Ovary (tissue), 10 donors: ENCODE measurements at places on chromosomes 3 and 15.

- peaks cover 4% of the 10 kb centered on the region for H3K4me1 ChIP-seq
- no peaks in the 10 kb centered on the region for H3K36me3 ChIP-seq
- H3K27ac ChIP-seq = no peak overlapping the region
- no peaks in the 10 kb centered on the region for H3K27me3 ChIP-seq
Measured at GRCh38 chr3:140250945-140251344, 316.0 kb downstream of the CLSTN2 start.

GRCh38 chr15:41984622-41985021, 12.3 kb upstream of the EHD4 start:
- no peak overlapping the region for H3K27ac ChIP-seq
- DNase-seq = no peak
- no peaks in the 10 kb centered on the region for H3K36me3 ChIP-seq
- H3K4me1 ChIP-seq = peaks cover 6% of the 10 kb centered on the region
- H3K4me3 ChIP-seq = no peak overlapping the region
- no peaks in the 10 kb centered on the region for H3K27me3 ChIP-seq

DNA sequence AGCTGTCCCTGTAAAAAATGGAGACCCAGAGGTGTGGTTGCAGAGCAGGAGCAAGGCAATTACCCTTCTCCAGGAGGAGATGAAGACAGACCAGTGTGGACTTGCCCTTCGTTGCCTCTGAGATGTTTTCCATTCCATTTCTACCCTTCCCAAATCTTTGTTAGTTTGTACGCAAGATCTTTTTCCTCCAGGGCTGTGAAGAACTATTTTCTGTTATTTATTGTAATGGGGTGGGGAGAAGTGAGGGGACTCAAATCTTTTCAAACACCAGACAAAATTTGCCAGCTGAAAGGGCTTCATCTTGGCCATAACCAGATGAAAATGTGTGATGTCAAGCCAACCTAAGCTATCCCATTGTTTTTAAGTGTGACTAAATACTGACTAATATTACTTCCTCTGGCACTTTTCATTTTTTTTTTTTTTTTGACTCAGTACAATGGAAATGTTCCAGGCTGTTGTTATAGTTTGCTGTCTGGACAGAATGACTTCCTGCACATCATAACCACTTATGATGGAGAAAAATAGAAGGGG, 271.3 kb upstream of the TPRG1 start:
- peaks cover 2% of the 10 kb centered on the region for H3K4me1 ChIP-seq
- H3K27me3 ChIP-seq = no peaks in the 10 kb centered on the region
- H3K36me3 ChIP-seq = no peaks in the 10 kb centered on the region
- no peak for DNase-seq
- H3K27ac ChIP-seq = no peak overlapping the region

DNA sequence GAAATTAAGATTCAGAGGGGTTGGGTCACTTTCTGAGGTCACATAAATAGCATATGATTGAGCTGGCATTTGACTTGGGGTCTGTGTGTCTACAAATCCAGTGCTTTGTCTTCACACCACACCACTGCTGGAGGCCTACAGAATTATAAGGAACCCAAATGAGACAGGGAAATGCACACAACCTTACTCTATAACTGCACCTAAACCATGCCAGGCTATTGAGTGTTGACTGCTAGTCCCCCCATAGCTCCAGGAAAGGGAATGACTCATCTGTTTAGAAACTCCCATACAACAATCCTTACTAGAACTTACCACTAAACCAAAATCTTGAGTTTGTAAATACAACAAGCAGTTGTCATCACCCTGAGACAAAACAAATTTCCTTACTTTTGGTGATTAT, 16.9 kb upstream of the TSC22D2 start:
- no peaks in the 10 kb centered on the region for H3K36me3 ChIP-seq
- H3K4me1 ChIP-seq = no peaks in the 10 kb centered on the region
- H3K4me3 ChIP-seq = no peak overlapping the region

DNA sequence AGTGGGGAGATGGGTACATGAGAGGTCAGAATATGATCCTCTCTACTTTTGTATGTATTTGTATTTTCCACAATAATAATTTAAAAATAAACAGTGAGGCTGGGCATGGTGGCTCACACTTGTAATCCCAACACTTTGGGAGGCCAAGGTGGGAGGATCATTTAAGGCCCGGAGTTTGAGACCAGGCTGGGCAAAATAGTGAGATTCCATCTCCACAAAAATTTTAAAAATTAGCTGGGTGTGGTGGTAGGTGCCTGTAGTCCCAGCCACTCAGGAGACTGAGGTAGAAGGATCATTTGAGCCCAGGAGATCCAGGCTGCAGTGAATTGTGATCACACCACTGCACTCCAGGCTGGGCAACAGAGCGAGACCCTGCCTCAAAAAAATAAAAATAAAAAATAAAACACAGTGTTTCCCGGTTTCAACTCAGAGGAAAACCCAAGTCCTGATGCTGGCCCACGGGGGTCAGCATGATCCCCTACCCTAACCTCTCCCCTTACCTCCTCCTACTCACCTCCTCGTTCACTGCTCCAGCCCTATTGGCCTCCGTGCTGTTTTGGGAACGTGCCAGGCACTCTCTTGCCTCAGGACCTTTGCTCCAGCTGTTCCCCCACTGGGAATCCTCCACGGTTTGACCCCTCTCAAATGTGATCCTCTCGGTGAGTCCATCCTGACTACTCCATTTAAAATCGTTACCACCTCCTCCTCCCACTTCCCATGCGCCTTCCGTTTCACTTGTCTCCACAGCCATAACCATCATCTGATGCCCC, 2.9 kb upstream of the KLHL40 start:
- peaks cover 3% of the 10 kb centered on the region for H3K4me1 ChIP-seq
- H3K36me3 ChIP-seq = no peaks in the 10 kb centered on the region
- no peak overlapping the region for H3K4me3 ChIP-seq
- no peak overlapping the region for H3K27ac ChIP-seq
- no peaks in the 10 kb centered on the region for H3K27me3 ChIP-seq

DNA sequence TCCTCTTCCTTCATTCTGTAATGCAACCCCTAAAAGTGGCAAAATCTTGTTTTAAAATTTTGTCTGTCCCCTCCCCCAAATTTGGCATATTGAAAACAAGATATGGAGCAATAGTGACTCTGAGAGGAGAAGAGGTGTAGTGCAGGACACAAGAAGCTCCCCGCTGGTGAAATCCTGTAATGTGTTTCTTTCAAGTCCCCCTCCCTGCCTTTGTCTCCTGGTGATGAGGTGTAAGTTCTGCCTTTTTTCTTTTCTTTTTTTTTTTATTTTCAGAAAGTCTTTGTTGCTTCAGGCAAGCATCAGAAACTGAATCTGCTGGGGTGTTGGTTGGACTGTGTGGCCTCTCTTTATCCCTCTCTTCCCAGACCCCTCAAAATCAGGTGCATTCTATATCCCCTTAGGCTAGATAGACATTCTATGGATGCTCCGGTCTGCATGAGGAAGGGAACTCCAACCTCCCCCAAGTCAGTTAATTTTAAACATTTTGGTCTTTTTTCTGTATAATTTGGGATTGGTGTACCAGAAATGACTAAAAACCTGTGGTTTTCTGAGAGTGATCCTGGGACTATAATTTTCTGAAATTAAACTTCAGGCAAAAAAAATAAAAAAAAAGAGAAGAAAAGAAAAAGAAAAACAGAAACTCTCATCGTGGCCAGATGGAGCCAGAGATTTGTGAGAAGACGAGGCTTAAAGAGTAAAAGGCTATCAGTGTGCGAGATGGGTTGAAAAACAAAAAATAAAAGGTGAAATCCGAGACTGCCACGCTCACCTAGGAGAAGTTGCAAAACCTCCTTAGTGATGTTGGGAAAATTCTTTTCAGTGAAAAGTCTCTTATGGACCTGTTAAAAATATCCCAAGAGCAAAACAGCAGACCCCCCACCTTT, 21.4 kb downstream of the ACKR2 start:
- no peak for DNase-seq
- no peak overlapping the region for H3K27ac ChIP-seq
- H3K4me1 ChIP-seq = no peaks in the 10 kb centered on the region
- H3K27me3 ChIP-seq = no peaks in the 10 kb centered on the region
- no peaks in the 10 kb centered on the region for H3K36me3 ChIP-seq
- no peak overlapping the region for H3K4me3 ChIP-seq

DNA sequence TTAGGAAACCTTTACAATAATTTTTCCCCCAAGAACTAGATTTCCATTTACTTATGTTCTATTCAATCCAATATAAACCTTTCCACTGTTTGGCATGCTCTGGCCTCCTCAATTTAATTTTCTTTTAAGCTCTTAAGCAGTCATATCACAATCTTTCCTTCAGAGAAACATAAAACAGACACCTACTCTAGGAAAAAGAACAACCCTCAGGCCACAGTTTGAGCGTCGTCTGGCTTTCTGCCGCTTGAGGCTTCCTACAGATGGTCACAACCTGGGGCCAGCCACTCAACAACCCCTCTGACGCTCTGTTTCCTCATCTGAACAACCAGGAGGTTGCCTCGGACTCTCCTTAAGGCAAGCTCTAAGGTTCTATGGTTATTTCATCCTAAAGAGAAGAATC, 143.3 kb downstream of the ADAMTS17 start:
- peaks cover 10% of the 10 kb centered on the region for H3K4me1 ChIP-seq
- no peak overlapping the region for H3K27ac ChIP-seq
- no peaks in the 10 kb centered on the region for H3K36me3 ChIP-seq
- DNase-seq = no peak
- no peaks in the 10 kb centered on the region for H3K27me3 ChIP-seq

DNA sequence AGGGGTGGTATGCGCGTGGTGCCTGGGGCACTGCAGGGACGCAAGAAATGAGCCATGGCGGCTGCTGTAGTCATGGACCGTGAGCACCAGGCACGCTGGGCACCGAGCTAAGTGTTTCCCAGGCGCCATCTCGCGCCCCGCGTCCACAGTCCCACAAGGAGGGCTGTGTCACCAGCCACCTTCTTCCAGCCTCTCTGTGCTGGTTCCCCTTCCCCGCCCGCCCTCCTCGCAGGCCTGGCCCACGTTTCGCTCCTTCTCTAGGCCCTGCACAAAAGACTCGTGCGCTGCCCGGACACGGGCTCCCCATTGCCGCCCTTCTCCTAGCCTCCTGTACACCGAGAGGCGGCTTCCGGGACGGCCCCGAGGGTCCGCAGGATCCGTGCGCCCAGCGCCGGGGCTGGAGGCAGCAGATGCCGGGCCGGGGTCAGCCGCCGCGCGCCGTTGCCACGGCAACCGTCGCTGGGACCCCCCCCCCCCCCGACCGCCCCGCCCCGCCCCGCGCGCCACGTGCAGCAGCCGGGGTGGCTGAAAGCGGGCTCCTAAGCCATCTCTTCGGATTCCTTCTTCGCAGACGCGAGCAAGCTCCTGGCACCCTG, 113.4 kb downstream of the SRGAP3 start:
- no peaks in the 10 kb centered on the region for H3K27me3 ChIP-seq
- peak; percentile 47 for DNase-seq
- H3K27ac ChIP-seq = no peak overlapping the region
- peaks cover 6% of the 10 kb centered on the region for H3K4me1 ChIP-seq
- peak overlapping the region; percentile 24 for H3K4me3 ChIP-seq

GRCh38 chr3:172591876-172592771, 68.9 kb upstream of the TNFSF10 start:
- no peaks in the 10 kb centered on the region for H3K27me3 ChIP-seq
- H3K4me3 ChIP-seq = no peak overlapping the region
- H3K36me3 ChIP-seq = no peaks in the 10 kb centered on the region
- H3K4me1 ChIP-seq = no peaks in the 10 kb centered on the region
- no peak for DNase-seq
- H3K27ac ChIP-seq = no peak overlapping the region

- H3K4me1 ChIP-seq = peaks cover 4% of the 10 kb centered on the region
- H3K36me3 ChIP-seq = no peaks in the 10 kb centered on the region
- H3K4me3 ChIP-seq = peak overlapping the region; percentile 87
- H3K27me3 ChIP-seq = no peaks in the 10 kb centered on the region
Measured at GRCh38 chr3:138186803-138187295, 252 bp upstream of the ARMC8 start.

DNA sequence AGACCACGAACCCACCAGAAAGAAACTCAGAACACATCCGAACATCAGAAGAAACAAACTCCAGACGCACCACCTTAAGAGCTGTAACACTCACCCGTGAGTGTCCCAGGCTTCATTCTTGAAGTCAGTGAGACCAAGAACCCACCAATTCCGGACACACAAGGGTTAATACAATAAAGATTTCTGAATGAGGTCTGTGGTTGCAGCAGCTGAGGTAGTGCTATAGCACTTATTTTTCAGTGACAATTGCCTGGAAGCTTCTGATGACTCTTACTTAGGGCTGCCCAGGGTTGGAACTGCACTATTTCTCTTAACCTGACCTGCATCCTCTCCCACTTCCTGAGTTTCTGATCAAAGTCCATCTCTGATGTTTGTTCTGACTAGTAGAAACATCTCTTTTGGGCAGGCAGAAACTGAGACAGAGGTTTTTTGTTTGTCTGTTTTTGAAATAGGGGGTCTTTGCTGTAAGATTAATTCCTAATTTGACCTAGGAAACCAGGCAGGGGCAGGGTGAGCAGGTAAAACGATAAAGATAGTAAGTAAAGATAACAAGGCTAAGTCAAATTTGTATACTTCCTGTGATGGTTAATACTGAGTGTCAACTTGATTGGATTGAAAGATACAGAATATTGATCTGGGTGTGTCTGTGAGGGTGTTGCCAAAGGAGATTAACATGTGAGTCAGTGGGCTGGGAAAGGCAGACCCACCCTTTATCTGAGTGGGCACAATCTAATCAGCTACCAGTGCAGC, 169.1 kb downstream of the GAP43 start:
- no peaks in the 10 kb centered on the region for H3K36me3 ChIP-seq
- no peak overlapping the region for H3K27ac ChIP-seq
- H3K4me1 ChIP-seq = no peaks in the 10 kb centered on the region
- H3K4me3 ChIP-seq = no peak overlapping the region
- DNase-seq = no peak
- no peaks in the 10 kb centered on the region for H3K27me3 ChIP-seq

DNA sequence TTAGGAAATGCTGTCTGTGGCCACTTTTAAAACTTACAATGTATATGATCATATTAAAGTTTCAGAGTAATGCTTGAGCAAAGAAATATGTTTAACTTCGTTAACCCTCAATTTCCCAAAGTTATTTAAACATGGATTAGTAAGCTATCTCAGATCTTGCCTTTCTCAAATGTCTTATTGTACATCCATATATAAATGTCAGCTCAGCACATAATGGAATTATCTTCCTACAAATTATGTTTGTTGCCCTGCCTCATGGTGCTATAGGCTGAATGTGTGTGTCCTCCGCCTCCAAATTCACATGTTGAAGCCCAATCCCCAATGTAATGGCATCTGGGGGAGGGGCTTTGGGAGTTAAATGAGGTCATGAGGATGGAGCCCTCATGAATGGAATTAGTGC, 200.3 kb downstream of the MINAR1 start:
- H3K27ac ChIP-seq = no peak overlapping the region
- no peaks in the 10 kb centered on the region for H3K36me3 ChIP-seq
- no peaks in the 10 kb centered on the region for H3K27me3 ChIP-seq
- no peak for DNase-seq
- H3K4me1 ChIP-seq = no peaks in the 10 kb centered on the region

- H3K27ac ChIP-seq = no peak overlapping the region
- no peaks in the 10 kb centered on the region for H3K36me3 ChIP-seq
- no peaks in the 10 kb centered on the region for H3K27me3 ChIP-seq
- H3K4me1 ChIP-seq = no peaks in the 10 kb centered on the region
Measured at GRCh38 chr3:104273046-104273649, 1093.6 kb upstream of the ALCAM start.

DNA sequence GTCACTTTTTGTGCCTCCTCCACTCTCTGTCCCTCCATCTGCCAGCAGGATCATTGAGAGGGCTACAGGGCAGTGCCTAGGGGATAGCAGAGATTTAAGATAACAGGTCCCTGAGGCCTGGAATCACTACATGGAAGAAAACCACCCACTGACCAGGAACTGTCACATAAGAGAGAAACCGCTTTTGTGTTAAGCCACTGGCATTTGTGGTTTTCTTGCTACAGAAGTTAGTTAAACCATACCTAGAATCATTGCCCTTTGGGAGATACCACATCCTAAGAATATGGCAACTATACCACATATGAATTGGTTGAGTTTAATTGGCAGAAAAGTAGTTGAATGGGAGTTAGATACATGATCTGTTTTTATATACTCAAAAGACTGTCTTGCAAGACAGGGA, 112.8 kb upstream of the LPP start:
- H3K4me1 ChIP-seq = no peaks in the 10 kb centered on the region
- H3K36me3 ChIP-seq = no peaks in the 10 kb centered on the region
- no peak overlapping the region for H3K4me3 ChIP-seq
